ENCODE measurements at places on chromosomes 6 and 20.

DNA sequence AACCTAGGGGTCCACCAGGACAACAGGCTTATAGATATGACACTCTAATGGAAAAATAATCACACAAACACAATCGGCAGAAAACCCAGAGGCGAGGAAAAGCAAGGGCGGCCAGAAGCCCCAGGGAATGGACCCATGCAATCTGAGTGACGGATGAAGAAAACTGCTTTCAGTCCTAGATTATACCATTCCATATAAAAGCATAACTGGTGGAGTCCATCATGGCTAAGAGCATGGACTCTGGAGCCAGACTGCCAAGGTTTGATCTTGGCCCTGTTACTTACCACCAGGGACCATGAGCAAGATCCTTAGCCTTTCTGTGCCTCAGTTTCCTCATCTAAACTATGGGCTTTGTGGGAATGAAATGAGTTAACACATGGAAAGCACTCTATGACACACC lies 3.7 kb downstream of the SLC22A16 start:
- no peak for DNase-seq

GRCh38 chr6:30122515-30122914 lies 9.6 kb upstream of the TRIM31 start:
- no peak for DNase-seq

DNA sequence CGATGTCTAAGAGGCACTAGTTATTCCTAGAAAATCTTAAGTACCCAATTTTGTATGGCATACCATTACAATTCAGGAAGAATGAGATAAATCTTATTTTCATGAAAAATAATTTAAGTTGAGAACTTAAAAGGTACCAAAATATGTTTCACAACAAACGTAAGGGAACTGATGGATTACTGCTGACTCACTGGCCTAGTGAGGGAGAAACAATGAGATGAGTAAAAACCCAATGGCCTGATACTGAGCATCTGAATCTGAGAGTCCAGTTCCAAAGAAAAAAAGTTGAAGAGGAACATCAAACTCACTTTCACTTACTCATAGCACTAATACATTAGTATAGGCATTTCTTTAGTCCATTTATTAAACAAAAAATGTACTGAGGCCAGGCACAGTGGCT lies 56.0 kb downstream of the MDN1 start:
- DNase-seq, result no peak

- no peak for DNase-seq
These were observed 185.4 kb upstream of the ASCC3 start for GRCh38 chr6:101066481-101066880.

DNA sequence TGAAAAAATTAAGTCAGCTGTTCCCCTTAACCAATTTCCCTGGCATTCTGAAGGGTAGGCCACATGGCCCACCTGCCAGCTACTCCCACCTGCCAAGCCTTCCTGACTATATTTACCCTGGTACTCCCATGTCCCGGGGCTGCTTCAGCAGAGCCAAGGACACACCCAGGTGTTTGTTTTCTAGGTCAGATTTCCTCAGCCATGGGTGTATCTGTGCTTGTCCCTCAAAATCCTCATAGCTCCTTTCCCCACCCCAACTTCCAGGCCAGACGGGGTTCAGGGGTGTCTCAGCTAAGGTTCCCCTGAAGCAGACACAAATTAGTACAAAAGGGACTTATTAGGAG lies 139.4 kb upstream of the CDYL start:
- DNase-seq, result no peak

GRCh38 chr6:153013438-153013837 lies 10.9 kb upstream of the MTRF1L start:
- no peak for DNase-seq

- no peak for DNase-seq
These were observed 297.5 kb downstream of the CLIC5 start for GRCh38 chr6:45718131-45718530.

DNA sequence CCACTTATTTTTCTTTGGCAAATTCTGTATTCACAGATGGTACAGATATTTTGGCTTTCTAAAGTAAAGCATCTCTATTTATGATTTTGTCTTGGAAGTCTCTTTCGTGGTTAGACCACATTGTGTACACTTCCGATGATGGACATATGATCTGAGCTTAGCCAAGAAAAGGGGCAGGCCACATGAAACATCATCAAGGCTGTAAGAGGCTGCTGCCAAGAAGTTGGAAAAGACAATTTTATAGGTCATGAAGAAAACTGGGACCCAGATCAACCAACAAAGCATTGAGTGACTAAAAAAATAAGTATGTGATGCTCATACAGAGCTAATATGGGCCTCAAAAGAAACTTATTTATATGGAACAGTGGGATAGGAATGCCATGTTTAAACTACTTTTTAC lies 266.4 kb downstream of the HAO1 start:
- no peak for DNase-seq

- no peak for DNase-seq
These were observed 20.6 kb upstream of the ARHGAP18 start for GRCh38 chr6:129730477-129731165.

- DNase-seq, result no peak
These were observed 1.0 kb downstream of the FKBP1A start for GRCh38 chr20:1391640-1392442.

GRCh38 chr6:152909241-152909640 lies 73.6 kb downstream of the FBXO5 start:
- DNase-seq, result no peak

DNA sequence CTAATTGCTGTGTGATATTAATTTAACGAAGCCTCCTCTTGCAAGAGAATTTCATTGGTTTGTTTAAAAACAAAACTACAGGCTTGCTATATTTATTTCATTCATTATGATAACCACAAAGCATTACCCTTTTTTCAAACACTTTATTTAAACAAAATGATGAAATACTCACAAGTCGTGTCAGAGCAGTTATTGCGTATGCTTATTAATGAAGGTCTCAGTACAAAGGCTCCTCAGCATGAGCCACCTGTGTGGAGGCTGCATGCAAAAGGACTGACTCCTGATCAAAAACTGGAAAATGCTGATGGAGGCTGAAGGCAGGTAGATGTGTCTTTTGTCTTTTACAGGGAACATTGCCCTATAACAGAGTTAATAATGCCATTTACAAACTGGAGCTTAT lies 130.5 kb downstream of the CRYBG1 start:
- DNase-seq, result no peak

DNA sequence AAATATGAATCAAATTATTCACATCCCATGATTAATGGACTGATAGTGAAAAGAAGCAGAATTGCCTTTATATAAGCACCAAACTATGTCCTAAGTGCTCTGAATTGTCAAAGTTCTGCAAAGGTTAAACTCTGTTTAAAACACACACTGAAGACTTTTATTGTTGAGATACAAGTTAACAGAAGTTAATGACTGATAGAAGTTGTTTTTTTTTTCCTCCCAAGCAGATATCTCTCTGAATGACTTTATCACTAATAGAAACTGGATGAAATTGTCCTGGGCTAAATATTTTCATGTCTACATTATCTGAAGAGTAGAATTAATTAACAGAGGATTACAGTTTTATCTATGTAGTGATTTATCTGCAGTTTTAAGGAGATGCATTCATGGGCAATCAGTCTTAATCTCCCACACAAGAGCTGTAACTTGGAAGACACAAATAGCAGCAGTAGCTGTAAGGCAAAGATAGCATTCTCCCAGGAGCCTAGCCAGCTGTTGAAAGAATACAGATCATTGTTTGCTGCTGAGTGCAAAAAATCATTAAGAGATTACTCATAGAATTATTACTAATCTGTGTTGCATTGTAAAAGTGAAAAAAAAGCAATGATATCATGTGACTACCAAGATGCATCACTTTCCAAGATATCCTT lies 49.9 kb downstream of the BMP5 start:
- DNase-seq, result no peak

DNA sequence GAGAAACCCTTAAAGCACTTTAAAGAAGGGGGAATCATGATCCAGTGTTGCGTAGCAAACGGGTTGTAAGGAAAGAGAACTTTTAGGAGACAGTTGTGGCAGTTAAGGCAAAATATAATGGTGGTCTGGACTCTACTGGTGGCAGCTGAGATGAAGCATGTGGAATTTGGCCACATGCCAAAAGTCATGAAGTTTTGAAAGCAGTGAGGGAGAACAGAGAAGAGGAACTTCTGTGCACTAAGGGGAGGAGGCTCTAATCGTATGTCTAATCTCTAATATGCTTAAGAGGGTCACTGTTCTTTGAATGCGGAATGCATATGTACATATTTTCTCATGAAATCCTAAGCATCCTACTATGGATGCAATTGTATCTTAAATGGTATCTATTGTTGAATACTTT lies 91.5 kb downstream of the RIMS1 start:
- DNase-seq, result no peak

- DNase-seq, result no peak
These were observed 66.3 kb upstream of the CD93 start for GRCh38 chr20:23152308-23152892.

DNA sequence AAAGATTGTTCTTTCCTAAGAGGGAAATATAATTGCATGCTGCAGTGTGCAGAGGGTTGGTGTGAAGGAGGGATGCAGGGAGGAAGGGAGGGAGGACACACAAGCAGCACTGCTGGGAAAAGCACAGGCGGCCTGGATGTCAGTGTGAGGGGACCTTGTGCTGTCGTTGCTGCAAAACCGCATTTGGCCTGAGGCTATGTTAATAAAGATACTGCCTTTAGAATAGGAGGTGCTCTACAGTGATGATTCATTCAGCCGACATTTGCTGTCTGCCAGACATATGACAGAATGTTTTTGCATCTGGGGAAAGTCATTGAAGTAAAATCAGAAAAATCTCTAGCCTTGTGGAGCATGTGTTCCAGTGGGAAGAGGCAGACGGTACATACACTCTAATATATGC lies 50.5 kb upstream of the TRIM26 start:
- DNase-seq, result no peak

DNA sequence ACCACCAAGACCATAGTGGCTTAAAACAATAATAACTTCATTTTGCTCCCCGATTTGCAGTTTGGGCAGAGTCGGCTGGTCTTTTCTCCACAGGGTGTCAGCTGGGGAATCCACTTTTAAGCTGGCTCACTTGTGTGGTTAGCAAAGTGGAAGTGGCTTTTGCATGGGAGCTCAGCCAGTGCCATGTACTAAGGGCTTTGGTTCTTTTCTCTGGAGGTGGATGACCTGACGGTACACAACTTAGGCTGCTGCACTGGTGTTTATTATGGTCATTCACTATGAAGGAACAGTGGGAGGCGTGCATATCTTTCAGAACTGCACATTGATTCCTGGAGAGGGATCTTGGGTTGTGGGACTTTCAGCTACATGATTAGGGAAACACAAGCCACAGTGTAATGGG lies 141.0 kb downstream of the OR2B2 start:
- DNase-seq, result no peak

GRCh38 chr6:46201702-46202101 lies 30.9 kb upstream of the ENPP5 start:
- no peak for DNase-seq

- no peak for DNase-seq
These were observed 127.9 kb downstream of the FARS2 start for GRCh38 chr6:5389086-5389745.

DNA sequence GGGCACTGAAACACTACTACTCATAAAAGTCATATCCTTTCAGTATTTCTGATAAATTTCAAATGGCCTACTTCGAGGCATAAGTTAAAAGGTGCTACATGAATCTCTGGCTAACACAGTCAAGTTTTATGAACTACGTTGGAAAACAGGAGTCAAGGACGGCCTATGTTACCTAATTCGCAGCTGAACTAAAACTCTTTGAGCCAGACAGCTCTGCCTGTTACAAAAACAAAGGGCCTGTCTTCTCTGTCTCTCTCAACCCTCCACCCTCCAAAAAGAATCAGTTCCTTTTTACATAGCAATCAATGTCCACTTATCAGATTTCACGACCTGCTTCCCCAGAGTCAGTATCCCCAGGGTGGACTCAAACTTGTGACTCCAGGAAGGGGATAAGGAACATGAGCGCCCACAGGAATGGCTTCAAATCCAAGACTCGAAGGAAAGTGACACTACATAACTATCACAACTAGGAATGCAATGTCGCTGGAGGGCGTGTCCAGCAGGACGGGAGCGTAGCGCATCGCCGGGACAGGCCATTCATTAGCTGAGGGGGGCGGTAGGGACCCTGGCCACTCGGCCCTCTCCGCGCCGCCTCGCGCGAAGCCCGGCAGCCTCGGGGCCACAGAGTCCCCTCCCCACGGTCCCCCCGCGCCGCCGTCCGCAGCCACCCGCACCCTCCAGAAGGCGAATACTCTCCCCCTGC lies 591 bp downstream of the IBTK start:
- peak; percentile 18 for DNase-seq

DNA sequence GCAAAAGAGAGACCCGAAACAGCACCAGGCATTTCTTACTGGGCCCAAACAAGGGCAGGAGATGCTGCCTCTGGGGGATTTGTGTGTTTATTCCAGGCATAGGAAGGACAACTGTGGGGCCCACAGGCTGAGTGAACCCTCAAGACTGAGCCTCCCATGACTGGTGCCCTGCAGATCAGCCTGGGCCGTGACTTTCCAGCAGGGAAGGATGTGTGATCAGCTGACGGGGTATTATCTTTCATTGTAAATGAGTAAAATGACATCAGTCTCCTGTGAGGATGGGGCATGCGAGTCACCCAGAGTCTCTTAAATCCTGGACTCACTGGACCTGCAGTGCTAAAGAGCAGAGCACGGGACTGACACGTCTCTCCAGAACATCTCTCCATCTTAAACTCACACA lies 3.9 kb upstream of the TEAD3 start:
- no peak for DNase-seq

DNA sequence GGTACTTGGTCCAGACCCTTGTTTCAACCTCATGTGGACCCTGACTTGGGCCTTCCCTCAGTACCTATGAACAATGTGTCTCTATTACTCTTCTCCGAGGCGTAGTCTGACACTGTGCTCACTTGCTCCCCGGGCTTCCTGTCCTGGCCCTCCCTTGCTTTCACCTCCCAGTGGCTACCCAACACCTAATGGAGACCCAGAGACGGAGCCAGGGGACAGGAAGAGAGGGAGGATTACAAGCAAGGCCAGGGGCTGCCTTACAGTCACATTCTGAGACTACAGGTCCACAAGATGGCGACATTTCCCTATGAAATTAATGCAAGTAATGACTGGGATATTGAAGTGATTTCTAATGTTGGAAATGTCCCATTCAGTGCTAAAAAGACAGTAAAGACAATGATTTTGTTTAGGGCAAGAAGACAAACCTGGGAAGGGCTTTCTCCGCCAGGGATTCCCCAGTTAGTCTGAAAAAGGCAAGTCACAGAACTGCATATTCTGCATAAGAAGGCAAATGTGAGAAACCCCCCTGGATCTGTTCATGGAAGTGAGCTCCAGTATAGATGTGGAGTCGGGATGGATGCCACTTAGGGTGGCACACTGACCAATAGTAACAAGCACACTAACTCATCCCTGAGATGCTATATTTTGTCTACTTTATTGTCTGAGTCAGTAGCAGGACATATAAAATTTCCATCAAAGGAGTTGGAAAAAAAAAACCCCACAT lies 44.0 kb upstream of the ZBTB24 start:
- peak; percentile 16 for DNase-seq

- DNase-seq, result no peak
These were observed 2.5 kb upstream of the BPIFA1 start for GRCh38 chr20:33233129-33233774.

DNA sequence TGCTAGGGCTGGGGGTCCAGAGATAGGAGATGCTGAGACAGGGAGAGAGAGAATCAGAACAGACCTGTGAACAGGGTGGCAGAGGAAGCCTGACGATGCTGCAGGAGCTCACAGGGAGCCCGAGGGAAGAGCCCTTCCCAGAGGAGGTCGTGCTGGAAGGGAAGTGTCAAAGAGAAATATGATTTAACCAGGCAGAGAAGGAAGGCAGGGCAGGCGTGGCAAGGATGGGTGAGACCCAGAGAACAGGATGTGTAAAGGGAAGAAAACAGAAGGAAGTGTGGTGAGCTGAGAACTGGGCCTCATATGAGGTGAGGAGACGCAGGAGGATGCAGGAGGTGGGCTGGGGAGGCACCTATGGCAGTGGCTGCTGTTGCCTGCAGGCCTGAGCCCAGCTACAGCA lies 105.6 kb downstream of the ZDHHC14 start:
- DNase-seq, result no peak
